ENCODE measurements at places on chromosomes 5 and 9.
A peak's percentile ranks its signal among the peaks of the same experiment; 100 is the strongest.

DNA sequence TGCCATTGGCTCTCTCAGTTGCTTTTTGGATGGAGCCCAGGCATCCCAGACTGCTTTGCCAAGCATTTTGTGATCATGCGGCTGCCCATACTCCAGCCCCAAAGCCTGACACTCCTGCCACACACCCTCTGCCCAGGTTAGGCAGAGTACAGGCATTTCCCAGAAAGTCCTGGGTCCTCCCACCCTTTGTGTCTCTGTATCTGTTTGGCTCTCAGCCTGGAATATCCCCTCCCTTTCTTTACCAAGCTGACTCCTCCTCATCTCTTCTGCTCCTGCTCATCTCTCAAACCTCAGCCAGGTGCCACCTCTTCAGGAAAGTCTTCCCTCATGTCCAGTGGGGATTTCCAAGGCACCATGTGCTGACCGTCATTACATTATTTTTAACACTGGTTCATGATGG is 14.3 kb upstream of the SH3RF2 start:
- no peak for DNase-seq

- DNase-seq, result peak; percentile 86
These were observed 214.8 kb downstream of the AOPEP start for GRCh38 chr9:94941211-94941875.

DNA sequence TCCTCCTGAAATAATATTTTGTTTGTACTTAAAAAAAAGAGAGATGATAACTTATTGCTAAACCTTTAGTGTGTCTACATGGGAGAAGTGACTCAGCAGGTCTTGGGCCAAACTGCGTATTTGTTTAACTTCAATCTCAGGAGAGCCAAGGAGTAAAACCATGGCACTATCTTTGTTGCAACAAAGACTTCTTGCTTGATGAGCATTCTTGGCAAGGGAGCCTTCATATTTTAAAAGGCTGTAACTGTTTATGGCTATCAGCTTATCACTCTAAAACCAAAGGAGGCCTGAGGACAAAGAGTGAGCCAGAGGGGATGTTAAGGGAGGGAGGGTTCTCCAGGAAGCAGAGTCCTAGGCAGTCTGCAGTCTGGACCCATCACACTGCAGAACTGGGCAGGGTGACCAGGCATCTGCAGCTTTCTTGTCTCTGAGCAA is 216.2 kb upstream of the S1PR3 start:
- peak; percentile 69 for DNase-seq

- DNase-seq, result no peak
These were observed 1353.7 kb upstream of the ACO1 start for GRCh38 chr9:31030741-31031202.

- no peak for DNase-seq
These were observed 338.2 kb downstream of the NPR3 start for GRCh38 chr5:33049298-33049697.

GRCh38 chr5:133357758-133358157 is 254.6 kb downstream of the FSTL4 start:
- no peak for DNase-seq

DNA sequence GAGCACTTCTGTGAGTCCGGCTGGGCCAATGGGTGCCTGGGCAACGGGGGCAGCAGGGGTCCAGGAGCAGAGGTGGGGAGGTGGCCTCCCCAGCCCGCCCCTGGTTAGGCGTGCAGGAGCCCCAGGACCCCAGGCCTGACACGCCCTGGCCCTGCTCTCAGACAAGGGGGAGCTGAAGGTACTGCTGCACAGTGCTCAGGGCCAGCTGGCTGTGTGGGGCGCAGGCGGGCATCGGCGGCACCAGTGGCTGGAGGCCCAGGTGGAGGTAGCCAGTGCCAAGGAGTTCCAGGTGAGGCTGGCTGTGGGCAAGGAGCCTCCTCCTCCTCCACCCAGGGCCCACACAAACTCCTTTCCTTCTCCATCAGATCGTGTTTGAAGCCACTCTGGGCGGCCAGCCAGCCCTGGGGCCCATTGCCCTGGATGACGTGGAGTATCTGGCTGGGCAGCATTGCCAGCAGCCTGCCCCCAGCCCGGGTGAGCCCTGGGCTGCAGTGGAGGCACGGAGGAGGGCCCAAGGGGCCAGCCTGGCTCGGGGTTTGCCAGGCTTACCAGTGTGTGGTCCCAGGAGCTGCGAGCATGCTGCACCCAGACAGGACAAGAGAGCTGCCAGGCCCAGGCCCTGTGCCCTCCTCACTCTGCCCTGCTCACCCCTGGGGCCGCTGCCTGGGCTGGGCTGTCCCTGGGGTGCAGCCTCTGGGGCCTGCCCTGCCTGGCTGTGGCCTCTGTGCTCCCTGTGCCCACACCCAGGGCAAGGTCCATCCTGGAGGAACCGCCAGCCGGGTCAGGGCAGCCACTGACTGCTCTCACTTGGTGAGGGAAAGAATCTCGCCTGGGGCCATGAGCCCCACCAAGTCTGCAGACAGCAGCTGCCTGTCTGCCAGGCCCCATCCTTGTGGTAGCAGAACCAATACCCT is 7.0 kb downstream of the MAMDC4 start:
- no peak for DNase-seq

DNA sequence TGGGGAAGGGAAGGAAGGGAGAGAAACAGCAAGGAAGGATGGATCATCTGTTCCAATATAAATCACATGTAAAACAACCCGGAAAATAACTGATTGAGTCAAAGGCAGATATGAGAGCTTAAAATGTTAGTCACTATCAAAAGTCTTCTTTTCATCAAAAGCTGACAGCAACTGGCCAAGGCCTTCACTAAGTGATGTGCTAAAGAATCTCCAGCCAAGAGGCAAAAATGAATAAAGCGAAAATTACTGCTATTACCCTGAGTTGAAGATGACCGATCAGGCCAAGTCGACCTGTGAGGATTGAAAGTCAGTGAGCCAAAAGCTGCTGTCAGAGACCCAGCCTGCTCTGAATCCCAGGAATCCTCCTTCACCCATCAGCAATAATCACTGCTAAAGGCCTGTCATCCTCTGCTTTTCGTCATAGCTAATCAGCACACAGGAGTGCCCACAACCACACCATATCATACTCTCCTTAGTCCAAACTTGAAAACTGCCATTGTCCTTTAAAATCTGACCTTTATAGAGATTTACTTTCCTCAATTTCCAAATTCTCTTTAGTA is 736.9 kb downstream of the TLE1 start:
- DNase-seq, result no peak

DNA sequence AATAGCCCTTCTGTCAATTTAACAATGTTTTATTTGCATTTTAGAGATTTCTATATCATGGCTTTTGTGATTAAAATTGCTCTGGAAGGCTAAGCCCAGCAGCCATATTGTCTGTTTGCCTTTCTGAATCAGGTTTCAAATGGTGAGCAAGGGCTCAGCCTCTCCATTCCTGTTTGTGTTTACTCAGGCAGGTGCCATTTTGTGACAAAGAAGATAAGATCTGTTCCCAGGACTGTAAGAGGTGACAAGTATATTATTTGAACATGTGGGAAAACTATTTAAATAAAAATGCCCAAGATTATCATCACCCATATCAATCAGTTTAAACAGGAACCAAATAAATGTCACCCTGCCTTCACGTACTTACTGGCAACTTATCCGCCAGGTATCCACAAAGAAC is 641.3 kb upstream of the KLF4 start:
- DNase-seq, result no peak

DNA sequence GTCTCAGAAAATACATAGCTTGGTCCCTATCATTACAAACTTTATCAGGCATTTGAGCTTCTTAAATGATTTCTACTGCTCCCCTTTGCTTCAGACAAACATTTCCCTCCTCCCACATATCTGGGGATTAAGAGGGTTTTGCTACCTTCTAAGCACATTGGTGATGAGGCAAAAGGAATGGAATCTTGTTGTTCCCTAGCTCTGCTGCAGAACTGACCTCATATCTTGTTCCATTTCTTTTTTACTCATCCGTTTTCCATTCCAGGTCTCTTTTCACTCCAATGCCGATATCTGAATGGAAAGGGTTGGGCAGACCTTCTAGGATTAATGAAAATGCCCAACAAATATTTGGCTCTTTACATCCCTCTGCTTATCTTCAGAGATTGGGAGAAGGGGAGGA is 444.6 kb downstream of the ZNF608 start:
- no peak for DNase-seq

DNA sequence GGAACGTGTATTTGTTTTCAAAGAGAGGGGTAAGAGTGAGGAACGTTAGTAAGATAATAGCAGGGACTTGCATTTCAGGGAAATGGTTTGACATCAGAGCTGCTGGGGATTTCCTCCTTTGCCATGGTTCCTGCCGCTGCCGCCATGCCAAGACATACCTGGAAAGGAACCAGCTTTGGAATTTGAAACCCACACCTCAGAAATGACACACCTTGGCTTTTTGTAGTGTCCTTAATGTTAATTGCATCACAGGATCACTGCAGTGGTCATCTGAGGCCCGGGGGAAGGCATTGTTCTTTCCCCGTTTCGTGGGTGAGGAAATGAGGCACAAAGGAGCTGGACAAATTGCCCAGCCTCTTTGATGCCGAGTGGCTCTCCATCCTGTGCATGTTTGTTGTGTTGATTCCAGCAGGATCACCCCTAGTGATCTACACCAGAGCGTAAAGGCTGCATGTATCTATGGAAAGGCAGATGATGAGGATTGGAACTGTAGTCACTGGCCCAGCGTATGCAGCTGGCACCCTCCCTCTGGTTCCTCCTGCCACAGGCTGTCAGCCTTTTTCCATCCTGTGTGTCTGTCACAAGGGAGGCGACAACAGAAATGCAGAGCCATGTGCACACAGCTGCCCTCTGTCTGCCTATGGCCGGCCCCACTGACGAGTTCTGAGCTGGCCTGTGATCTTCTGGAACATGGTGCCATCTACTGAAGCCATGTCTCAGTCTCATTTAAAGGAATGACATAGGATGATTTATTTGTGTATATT is 37.8 kb downstream of the SLC46A2 start:
- DNase-seq, result no peak

- DNase-seq, result no peak
These were observed 38.6 kb upstream of the SNX2 start for GRCh38 chr5:122736086-122736845.

- DNase-seq, result no peak
These were observed 21.9 kb upstream of the PLIN2 start for GRCh38 chr9:19149230-19149629.

DNA sequence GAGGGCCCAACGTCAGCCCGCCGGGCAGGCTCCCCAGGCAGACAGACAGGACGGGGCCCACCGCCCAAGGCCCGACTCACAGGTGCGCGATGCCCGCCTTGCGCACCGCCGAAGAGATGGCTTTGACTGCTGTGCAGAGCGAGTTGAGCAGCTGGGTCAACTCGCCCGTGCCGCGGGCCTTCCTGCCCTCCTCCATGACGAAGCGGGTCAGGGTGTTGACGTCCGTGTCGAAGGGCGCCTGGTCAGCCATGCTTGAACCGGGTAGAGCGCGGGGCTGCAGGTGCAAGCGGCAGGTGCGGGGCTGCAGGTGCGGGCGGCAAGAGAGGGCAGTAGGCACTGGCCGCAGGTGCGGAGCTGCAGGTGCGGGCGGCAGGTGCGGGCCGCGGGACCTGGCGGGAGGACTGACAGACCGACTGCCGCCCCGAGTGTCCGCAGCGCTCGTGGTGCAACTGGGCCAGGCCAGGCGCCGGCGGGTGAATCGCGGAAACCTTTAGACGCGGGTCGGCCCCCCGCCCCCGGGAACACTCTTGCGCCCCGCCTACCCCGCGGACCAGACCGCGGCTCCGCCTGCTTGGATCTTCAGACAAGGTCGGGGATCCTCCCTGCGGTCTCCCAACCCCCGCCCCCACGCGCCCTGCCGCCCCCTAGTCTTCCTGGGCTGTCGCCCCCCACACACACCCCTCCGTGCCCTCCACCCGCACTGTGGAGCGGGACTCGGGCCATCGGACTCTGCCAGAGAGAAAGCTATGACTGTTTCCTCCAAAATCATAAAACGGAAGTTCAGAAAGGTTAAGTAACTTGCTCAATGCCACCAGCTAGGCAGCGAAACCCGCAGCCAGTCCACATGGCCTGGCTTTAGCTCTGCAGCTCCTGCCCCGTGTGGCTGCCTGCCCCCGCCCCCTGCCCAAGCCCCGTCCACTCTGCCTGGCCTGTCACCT is at the start of gene FBP1:
FBP1 (minus strand) TSS at position 458 of the 938 bp plus-strand sequence; CDS start at position 250, 208 bp downstream.
- DNase-seq, result peak; percentile 36

GRCh38 chr5:112159435-112159834 is 259.6 kb downstream of the EPB41L4A start:
- no peak for DNase-seq

DNA sequence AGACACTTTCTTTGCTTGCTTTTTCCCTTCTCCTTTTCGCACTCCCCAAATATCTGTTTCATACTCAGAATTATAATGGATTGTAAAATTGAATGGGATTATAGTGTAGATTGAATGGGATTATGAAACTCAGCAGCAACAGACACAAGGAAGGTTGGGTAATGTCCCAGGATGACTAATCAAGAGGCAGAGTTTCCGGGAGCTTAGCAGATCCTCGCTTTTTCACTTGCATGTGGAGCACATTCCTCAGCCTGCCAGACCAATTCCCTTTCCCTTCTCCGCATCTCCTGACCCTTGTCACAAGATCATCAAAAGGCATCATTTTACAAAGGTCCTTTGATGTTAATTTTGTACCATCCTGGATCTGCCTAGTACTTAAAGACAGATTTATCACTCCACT is 55.1 kb upstream of the SLC1A1 start:
- DNase-seq, result peak; percentile 10

- DNase-seq, result no peak
These were observed 215.7 kb downstream of the SEMA6A start for GRCh38 chr5:116358911-116359418.

- no peak for DNase-seq
These were observed 1612.7 kb upstream of the ACO1 start for GRCh38 chr9:30771760-30772159.

DNA sequence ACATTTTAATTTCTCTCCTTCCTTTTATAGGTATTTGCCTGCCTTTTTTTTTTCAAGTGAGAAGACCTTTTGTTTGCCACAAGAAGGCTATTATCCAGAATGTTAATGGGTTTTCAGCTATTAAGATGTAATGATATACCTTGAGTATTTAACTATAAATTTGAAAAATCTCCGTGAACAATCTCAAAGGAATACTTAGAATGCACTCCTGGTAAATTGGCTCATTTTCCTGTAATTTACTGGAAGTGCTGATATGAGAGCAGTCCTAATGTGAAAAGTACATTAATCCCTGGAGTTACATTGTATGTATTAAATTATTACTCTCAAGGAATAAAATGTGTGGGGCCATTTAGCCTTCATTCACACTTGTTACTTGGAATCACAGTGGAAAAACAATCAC is 32.4 kb downstream of the AOPEP start:
- no peak for DNase-seq

GRCh38 chr5:16803831-16804230 is 132.3 kb downstream of the MYO10 start:
- no peak for DNase-seq

DNA sequence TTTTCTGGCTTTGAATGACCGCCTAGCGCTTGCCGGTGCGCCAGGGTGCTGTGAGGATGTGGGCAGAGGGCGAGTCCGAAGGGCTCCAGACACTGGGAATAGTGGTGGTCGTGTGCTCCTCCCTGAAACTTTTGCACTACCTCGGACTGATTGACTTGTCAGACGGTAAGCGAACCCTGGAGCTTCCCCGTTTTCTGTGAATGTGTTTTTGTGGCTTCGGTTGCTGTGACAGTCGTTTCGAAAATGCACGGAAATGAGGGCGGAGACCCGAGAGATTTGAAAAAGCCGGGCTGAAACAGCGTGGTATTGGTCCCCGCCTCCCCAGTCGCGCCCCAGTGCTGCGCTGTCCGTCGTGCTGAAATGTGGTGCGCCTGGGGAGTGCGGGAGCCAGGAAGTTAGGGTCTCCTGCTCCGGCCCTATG is 102.5 kb upstream of the GABRP start:
- DNase-seq, result peak; percentile 64

Data from dermis blood vessel endothelial cell (primary cell).